M059J (cell line): ENCODE measurements at places on chromosomes 16 and 17. TPM values are rescaled to one million over a fixed set of nuclear protein-coding genes. Genes with fewer than 3 reads are reported as not detected.

HBM gene
- total RNA-seq, result not detected in 2 replicates

GRCh38 chr17:82587234-82588086 lies 60.8 kb downstream of the WDR45B start:
- DNase-seq, result no peak

GRCh38 chr17:28657756-28658155 lies 4.0 kb downstream of the SDF2 start:
- DNase-seq, result peak; percentile 64

- DNase-seq, result peak; percentile 37
Observed at GRCh38 chr16:73713778-73714495, 582.7 kb upstream of the PSMD7 start.

- DNase-seq, result no peak
Observed at GRCh38 chr16:79472426-79472825, 128.1 kb downstream of the MAF start.

DNA sequence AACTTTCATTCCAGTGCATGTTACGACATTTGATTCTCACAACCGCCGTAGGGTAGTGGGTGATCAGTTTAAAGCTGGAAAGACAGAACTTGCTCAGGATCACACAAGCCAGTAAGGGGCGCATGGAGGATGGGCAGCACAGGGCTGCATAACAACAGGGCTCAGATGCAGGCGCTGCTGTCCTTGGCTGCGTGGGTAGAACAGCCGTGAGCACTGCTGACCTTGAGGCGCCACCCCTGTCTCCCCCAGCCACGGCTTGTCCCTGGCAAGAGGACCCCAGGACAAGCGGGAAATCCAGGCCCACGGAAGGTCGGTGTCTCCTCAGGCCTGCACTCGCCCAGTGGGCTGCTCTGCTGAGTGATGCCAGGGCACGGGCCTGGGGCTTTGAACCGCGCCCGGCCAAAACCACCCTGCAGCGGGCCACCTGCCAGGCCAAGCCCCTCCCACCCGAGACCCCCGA lies 84.7 kb downstream of the LMF1 start:
- DNase-seq, result no peak

DNA sequence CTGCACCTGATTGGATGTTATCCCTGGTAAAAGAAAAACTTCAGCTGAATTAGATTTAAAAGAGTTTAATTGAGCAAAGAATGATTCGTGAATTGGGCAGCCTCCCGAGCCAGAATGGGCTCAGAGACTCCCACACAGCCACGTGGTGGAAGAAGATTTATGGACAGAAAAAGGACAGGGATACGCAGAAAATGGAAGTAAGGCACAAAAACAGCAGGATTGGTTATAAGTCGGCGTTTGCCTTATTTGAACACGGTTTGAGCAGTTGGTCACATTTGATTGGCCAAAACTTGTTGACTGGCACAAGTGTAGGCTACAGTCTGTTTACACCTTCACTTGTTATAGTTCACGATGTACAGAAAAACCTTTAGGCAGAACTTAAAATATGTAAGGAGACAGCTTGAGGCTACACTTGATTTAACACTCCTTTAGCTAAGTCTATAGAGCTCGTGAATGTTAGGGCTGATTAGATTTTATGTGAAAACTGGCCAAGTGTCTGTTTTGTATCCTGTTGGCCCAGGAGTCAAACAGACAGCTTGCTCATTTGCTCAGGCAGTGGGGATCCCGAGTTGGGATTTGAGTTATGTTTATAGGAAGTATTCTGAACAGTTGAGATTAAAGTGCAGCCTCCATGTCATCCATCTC lies 119.5 kb upstream of the SHISA6 start:
- no peak for DNase-seq

DNA sequence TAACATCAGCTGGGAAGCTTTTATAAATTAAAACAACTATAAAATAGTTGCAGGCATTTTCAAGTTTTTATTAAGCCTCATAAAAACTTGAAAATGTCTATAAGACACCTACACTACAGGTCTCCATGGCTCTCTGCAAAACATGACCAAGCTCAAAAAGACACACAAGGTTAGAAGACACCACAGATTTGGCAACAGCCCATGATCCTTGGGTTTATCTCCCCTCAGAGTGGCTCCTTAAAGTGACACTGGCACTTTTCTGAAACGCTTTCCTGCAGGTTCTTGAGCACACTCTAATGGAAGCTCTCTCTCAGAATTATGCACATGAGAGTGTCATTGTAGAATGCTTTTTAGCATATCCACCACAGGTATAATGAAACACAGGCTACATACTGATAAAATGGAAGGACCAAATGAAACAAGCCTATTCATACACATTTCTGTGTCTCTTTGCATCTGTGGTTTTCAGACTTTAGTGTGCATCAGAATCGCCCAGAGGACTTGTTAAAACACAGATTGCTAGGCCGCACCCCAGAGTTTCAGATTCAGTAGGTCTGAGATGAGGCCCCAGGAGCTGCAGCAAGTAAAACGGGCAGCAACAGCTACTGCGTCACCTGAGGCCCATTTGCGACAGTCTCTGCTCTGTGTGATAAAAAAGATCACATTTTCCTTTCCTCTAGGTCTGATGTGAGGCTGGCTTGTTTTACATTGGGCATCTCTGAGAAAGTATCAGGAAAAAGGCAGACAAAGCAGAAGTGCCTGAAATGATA lies 75.0 kb upstream of the WSB1 start:
- no peak for DNase-seq

DNA sequence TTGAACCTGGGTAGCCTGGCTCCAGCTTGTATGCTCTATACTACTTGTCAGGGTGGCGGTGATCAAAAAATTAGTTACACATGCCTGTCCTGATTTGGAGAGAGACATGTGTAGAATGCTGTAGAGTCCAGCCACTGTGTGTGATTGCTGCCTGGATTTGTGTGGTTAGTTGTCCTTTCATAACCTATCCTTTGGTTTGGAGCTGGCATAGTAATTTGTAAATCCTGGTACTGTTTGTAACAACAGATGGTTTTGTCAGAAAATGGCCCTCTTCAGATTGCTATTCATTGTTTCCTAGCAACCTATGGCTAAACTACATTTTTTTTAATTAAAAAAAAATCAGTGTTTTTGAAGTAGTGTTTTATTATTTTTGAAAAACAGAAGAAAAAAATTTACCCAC lies 30.5 kb downstream of the ETV4 start:
- DNase-seq, result peak; percentile 12

OR1A1 gene
- not detected in 2 replicates for total RNA-seq
